ENCODE measurements at places on chromosomes 7 and 10.

GRCh38 chr10:84943541-84943940, 615.2 kb downstream of the CCSER2 start:
- no peak for DNase-seq

DNA sequence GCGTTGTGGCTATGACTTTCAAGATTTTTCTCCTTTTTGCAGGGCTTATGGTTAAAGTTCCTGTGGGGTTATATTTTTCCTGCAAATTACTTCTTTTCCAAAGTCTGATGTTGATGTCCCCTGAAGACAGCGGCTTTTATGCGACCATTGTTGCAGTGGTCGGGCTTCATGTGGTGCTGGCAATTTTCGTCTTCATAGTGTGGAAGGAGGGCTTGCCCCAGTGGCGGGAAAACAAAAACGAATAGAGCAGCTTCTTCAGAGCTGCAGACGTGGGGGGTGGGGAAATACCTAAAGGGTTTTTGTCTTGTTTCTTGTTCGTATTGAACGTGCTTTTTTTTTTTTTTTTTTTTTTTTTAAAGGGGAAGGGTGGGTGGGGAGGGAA, 53.8 kb downstream of the MCMBP start:
- no peak for DNase-seq

DNA sequence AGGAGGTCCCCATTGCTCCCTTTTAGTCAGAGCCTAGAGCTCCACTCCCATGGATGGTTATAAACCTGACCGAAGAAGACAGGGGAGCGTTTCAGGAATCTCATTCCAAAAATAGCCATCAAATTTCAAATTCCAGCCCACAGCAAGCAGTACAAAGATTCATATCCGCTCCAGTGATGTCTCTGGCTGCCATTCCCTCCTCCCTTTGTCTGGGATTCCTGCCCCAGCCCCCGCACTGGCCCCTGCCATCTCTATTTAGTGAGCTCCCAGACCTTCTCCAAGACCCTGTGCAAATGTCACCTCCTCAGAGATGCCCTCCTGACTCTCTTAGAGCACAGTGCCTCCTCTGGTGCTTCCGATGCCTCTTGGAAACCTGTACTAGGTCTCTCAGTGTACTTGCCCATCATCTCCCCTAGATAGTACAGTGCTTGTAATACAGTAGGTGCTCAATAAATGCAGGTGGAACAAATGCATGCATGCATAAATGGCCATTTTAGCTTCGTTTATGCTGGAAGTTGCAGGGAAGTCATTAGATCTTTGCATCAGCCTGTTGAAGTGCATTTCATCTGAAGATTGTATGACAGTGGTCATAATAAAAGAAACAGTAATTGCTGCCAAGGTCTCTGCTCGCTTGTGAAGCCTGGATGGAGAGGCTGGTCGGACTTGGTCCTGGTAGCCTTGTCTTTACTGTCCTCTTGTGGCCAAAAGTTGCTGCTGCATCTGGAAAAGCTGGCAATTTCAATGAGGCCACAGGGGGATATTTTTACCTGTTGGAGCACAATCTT, 32.0 kb upstream of the HABP2 start:
- DNase-seq = peak; percentile 80

DNA sequence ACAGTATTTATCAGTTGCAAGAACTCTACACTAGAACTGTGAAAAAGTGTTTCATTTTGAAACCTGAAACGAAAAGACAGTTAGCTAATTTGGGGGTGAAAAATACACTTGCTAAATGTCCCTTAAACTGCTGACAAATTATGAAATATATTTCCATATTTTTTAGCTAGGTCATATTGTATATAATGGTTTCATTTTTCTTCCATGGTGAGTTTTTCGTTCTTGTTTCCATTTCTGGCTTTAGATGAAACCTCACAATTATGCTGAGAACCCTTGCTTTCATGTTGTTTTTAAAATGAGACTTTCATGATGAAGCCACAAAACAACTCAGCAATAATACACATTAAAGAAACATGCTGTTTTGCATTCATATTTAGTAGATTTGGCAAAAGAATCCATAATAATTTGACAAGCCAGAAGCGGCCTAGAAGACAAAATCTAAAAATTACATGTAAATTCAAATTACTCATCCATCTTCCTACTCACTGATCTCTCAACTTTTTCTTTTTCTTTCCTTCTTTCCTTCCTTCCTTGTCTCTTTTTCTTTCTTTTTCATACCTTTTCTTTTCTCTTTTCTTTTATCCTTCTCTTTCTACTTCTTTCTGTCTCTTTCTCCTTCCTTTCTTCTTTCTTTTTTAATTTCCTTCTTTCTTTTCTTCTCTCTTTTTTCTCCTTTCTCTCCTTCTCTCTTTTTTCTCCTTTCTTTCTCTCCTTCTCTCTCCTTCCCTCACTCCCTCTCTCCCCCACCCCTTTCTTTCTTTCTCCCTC, 46.5 kb upstream of the ITGB8 start:
- no peak for DNase-seq

DNA sequence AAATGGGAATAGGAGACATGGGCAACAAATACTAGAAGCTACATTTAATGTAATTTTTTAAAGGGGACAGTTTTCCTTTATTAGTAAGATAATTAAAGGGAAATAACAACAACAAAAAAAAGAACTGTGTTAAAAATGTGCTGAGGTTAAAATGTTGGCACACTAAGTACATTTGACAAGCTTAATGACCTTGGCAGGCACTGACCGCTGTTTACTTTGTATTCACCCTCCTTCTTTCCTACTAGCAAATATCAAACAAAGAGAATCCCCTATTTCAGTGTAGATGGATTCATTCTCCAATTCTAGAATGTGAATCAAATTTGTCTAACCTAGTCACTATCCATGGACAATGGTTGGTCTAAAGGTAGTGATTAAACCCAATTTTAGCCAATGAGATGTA, 77.5 kb upstream of the TOMM7 start:
- DNase-seq = no peak

DNA sequence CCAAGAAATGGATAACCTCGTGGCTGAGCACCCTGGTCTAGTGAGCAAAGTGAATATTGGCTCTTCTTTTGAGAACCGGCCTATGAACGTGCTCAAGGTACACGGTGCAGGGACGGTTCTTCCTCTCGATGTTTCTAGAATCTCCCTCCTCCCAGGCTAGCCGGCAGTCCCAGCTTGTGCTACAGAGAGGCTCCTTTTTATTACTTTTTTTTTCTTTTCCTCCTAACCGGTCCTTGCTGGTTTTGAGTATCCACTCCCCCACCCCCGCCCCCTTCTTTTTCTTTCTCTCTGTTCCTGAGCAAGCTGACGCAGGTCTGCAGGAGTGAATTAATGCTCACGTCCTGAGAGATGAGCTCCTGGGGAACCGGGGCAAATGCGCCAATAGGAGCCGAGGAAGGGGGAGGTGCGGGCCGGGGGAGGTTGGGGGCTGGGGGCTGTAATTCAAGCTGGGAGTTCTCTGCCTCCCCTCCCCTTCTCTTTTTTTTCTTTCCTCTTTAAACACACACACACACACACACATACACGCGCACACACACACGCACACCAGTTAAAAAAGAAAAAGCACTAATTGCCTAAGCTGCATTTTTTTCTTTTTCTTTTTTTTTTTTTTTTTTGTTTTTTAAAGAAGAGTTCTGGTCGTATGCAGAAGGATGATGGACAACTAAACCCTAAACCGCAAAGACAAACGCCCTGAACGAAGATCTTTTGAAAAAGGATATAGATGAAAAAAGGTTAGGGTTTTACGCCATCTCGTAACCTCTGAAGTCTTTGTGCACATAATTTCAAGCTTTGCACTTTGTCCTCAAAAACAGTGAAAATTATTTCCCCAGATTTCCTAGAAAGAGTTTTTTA, 6.6 kb downstream of the CPA2 start:
- DNase-seq = no peak

- DNase-seq = no peak
These were observed 32.3 kb downstream of the AGR3 start for GRCh38 chr7:16849296-16850148.

- no peak for DNase-seq
These were observed 6.8 kb upstream of the C10orf120 start for GRCh38 chr10:122706467-122706866.

DNA sequence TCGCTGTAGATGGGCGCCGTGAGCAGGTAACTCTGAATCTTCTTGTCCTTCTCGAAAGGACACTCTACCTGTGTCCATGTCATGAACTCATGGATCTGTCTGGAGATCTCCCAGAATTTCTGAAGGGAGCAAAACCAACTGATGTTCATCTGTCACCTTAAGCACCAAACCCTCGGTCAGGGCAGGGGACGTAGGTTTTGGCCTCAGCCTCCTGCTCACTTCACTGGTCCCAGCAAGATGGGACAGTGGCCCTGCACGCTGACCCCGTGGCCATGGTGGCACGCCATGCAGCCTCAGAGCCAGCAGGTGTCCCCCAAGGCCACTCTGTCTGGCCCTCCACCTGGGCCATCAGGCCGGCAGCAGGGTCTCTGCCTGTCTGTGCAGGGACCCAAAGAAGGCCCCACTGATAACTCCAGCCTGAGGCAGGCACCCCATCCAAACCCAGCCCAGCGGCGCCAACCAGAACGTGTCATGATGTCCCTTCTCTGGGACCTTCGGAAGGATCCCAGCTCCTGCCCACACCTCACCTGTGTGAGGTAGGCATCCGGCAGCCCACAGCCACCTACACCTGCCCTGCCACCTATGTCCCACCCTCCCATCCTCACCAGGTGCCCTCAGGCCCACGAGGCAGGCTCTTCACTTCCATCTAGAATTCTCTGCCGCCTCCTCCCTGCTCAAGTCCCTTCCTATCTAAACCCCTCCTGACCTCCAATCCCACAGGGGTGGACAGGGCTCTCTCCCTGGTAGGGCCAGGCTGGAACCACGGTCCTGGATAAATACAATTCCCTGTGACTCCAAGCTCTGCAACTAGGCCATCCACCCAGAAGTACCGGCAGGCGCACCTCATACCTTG, 59.0 kb downstream of the CSGALNACT2 start:
- no peak for DNase-seq

DNA sequence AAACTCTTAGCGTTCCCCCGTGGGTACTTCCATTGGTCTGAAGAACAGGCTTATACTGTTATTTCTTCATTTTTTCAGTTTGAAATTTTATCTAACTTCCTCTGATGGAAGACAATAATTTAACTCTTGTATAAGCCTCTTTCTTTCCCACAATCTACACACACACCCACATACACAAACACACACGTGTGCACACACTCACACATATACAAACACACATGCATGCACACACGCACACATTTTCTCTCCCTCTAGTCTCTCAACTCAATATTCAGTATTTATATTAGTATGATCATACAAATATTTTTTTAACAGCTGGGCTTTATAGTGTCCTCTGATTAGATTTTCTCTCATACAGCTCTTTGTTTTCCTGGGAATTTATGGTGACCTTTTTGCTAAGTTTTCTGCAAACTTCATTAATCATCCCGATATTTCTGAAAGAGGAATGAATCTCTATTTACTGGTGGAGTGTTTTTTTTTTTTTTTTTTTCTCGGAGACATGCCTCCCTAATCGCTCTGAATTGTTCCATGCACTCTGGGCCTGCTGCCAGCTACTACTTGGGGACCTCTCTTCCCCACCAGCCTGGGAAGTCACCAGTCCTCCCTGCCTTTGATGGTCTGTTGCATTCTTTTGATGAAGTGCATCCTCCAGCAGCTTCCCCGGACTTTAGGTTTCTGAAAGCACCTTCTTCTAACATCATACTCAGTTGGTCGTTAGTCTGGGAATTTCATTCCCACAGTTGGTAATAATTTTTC, 75.5 kb downstream of the ZNF777 start:
- no peak for DNase-seq

- DNase-seq = no peak
These were observed 704.9 kb upstream of the AUTS2 start for GRCh38 chr7:68893411-68893810.

DNA sequence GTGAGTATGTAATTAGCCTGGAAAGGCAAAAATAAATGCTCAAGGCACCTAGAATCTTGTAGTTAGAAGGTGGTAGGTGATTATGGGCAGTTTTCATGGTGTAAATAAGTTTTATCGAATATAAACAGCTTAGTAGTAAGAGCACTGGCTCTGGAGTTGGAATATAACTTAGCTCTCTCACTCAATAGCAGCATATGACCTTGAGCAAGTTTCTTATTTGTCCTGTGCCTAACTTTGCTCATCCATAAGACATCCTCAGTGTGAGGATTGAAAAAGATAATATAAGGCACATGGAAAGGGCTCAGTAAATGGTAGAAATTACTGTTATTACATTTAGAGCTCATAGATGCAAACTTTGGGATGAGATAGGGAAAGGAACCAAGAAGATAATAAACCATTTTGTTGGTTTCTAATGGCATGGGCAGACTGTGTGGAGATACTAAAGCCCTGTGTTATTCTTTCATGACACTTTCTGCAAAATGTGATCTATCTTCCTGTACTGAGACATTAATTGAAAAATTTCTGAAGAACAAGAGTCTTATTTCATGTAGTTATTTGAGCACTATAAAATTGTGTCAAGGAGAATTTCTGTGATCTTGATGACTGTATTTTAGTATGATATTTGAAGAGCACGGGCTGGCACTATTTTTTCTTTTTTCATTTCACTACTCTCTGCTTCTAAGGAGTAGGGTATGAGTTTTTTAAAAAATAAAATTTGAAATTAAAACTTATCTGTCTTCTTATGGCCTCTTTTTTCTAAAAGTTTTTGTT, 3.1 kb downstream of the SLK start:
- no peak for DNase-seq

DNA sequence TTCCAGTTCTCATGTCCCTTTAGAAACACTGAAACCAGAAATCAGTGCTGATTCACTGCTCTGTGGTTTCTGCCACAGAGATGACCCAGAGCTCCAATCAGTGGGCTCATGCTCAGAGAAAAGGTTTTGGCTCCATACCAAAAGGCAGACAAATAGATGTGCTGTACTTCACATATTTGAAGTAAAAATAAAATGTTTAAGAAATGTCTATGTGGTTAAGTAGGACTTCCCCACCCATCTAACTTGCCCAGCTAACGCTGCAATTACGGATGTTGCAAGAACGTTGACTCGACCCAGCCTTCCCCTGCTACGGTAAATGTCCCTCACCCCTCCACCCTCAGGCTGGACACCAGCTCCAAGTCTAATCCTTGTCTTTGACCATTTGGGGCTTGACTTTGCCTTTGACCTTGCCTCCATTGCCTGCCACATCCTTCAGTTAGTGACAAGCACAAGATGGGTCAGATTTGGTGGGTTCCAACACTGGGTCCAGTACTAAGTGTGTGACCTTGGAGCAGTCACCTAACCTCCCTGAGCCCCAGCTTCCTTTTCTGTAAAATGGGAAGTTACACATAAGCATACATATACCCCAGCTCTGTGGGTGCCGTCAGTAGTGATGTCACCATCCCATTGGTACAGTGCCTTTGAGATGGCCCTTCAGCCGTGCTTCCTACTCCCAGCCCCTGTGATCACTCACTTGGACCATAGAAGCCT, 95.8 kb downstream of the CHST15 start:
- DNase-seq = peak; percentile 96

DNA sequence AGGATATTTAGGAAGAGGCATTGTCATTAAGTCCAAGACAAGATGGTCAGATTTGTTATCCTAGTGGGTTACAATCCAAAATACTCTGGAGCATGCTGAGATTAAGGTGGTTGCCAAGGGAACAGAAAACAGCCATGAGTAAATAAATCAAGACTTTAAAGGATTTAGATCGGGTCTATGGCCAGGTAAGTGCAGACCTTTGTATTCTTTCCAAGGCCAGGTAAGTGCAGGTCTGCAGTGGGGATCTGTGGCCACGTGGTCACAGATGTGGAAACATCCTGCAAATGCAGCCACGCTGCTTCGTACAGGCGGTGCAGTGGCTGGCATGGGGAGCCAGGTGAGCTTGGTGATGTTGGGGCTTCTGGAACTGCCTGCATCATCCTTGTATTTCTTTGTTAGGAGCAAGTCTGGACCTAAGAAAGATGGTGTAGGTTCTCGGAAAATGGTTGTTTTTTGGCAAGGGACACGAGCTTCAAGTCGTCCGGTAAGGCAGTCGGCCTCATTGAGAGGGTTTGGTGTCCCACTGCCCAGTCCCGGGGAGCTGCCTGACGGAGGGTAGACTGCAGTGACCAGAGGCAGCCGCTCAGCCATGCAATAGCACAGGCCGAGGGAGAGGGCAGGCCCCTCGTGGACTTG, 21.8 kb downstream of the ZNF775 start:
- no peak for DNase-seq
